T-helper 1 cell (primary cell): ENCODE measurements at places on chromosomes 5 and 9.

DNA sequence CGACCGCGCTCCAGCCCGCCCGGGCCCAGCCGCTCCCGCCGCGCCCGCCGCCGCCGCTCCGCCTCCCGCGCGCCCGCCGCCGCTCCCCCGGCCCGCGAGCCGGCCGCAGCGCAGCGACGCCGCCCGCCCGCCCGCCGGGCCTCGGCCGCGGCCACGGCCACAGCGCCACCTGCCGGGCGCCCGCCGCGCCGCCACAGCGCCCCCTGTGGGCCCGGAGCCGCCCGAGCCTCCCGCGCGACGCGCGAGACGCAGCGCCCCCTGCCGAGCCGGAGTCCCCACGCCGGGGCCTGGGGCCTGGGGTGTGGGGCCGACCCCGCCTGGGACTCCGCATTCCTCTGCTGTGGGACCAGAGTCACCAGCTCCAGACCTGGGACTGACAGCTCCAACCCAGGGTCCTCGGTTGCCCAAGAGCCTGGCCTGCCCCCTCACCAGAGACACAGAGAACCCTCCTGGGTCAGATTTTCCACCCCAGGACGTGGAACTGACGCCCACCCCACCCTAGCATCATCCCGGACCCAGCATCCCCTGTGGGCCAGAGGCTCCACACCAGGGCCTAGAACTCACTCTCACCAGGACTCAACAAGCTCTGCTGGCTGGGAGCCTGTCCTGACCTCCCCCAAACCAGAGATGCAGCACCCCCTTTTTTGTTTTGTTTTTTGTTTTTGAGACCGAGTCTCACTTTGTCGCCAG, at the start of gene RAPGEF1:
RAPGEF1 (minus strand) TSS at position 118 of the 690 bp plus-strand sequence. CDS start 246 bp downstream, outside the sequence.
- DNase-seq = peak; percentile 63

GRCh38 chr5:172473427-172473826, 19.1 kb upstream of the SH3PXD2B start:
- no peak for DNase-seq

DNA sequence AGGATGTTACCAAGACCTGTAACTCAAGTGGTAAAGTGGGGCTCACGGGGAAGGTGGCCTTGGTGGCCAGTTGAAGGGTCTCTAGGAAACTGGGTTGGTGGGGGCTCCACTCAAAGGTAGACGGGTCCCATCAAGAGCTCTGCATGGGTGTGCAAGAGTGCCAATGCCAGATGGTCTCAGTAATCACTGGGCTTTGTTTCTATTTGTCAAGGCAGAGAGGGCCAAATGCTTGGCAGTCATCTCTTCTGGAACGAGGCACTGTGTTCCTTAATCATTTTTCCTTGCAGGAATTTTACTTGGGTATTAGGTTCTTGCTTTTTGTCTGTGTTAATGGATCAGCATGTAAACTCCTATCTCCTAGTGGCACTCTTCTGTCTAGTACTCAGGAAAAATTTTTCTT, 220.8 kb downstream of the DIRAS2 start:
- DNase-seq = no peak

GRCh38 chr5:64625678-64626077, 64.6 kb upstream of the SHISAL2B start:
- DNase-seq = no peak

DNA sequence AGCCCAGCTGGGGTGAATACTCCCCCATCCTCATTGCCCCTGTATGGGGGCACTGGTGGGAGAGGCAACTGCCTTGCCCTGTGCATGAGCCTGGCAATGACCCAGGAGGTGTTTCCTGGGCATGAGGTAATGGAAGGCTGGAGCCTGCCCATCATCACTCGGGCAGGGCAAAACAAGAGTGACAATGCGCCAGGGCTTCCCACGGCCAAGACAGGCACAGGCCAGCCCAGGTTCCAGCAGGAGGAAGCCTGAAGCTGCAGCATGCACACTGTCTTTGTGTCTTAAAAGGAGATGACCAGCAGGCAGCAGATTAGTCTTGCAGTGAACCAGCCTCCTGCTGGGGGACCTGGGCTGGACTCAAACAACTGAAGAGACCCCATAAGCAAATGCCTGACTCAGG, 92.2 kb upstream of the SMIM23 start:
- no peak for DNase-seq

- no peak for DNase-seq
Measured at GRCh38 chr5:170403675-170404074, 14.5 kb upstream of the KCNMB1 start.

DNA sequence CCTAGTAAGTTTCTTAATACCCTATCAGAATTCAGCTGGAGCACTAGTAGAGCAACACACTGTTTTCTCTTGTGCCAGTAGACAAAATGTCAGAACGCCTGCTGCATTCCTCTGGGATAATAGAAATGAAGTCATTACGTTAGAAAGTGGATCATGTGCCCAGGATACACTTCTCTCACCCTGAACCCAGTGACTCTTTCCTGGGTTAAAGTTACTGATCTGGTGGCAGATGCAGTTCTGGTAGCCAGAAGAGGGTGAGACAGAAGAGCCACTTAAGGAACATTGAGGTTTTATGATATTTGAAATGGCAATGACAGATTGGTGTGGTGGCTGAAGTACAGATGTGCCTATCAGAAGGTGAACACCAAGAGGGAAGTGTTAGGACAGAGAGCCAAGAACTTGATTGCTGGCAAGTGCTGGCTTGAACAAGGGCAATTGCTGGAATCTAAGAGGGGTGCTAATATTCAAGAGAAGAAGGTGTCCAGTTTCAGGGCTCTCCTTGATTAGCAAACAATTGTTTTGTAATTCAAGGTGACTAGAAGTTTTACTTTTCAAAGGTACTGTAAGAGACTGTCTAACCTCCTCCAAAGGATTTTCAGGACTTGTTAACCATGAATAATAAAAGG, 93.7 kb upstream of the ERBIN start:
- DNase-seq = no peak

GRCh38 chr5:156339139-156339841, 12.3 kb downstream of the SGCD start:
- no peak for DNase-seq

DNA sequence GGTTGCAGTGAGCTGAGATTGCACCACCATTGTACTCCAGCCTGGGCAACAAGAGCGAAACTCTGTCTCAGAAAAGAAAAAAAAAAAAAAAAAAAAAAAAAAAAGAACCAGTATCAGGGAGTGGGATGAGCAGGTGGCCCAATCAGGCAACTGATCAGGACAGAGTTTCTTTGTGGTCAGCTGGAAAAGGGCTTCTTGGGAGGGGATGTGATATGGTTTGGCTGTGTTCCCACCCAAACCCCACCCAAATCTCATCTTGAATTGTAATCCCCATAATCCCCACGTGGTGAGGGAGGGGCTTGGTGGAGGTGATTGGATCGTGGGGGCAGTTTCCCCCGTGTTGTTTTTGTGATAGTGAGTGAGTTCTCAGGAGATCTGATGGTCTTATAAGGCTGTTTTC, 4.7 kb upstream of the GCNT1 start:
- no peak for DNase-seq

DNA sequence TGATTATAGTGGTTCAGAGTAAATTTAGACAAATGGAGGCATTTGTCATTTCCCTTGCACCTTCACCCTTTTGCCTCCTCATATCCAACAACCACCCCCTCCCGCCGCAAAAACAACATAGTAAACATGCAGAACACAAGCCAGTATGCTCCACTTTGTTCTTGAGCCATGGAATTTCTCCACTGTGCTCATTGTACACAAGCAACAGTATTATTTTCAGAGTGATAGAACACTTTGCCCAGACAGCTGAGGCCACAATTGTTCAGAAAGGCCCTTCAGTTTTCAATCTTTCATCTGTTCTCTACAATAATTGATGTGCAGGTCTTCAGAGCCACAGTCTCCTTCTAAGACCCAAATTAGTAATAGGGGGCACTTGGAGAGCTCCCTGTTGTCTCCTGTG, 272.8 kb upstream of the SLC30A5 start:
- no peak for DNase-seq

DNA sequence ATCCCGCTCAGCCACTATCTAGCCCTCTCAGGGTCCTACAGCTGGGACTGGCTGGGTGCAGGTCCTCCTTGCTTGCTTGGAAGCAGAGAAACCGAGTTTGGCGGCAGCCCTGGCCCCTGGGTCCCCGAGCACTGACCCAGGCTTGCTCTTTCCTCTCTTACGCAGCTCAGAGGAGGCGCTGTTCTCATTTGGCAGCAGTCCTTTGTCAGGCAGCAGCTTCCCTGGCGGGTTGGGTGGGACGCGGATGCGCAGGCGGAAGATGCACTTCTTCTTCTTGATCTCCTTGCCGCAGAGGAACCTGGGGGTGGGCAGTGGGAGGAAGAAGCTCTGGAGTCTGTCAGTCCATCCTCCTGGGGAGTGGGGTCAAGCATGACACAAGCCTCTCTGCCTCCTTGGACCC, 14.5 kb downstream of the PHF19 start:
- no peak for DNase-seq

DNA sequence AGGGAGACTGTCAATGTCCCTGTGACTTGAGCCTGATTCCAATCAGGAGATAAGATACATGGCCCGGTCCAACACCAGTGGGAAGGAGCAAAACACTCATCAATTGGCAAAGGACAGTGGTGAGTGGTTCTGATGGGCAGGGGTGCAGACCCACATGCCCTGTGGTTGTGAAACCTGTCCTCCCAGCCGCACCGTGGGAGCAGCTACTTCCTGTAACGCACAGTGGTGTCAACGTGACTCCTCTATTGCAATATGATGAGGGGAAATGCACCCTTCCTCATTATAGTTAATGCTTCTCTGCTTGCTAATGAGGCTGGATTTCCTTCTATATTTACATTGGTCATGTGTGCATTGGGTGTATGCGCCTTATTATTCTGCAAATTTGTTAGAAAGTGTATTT, 223.0 kb downstream of the IRX1 start:
- DNase-seq = no peak

DNA sequence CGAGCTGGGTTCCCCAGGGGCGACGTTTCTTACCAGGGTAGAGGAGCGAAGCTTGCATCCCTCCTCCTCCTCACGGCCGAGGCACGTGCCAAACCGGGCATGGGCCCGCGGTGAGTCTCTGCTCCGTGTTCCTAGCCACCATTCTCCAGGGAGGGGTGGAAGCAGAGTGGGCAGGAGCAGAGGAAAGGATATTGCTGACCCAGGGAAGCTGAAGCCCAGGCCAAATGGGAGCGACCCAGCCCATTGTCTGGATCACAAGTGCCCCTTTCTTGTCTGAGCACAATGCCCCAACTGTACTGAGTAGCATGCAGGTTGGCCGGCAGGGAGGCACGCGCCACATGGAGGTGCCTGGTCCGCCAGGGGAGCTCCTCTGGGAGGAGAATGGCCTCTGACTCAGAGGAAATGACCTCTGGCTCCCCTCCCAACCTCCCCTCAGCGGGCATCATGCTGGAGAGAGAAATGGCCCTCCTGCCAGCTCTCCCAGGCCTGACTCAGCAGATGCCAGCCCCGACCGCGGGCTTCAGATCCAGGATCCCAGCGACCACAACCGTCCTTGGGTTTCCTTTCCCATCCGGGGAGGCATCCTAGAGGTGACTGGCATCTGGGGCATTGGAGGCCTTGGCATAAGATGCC, 1.1 kb downstream of the PRR7 start:
- DNase-seq = no peak

DNA sequence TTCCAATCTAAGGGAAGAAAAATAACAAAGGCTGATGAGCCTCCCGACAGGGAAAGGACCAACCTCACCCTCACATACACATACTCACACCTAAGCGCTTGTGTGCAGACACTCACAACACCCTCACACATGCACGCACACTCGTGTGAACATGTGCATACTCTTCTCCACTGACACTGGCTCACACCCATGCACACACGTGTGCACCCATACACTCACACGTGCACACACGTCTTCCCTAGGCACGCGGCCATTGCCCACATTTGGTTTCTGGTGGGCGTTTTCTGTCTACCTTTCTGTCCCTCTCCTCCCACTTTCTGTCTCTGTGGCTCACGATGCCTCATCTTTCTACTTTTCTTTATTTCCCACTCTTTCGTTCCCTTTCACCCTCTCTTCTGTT, 169.7 kb upstream of the MVB12B start:
- no peak for DNase-seq

DNA sequence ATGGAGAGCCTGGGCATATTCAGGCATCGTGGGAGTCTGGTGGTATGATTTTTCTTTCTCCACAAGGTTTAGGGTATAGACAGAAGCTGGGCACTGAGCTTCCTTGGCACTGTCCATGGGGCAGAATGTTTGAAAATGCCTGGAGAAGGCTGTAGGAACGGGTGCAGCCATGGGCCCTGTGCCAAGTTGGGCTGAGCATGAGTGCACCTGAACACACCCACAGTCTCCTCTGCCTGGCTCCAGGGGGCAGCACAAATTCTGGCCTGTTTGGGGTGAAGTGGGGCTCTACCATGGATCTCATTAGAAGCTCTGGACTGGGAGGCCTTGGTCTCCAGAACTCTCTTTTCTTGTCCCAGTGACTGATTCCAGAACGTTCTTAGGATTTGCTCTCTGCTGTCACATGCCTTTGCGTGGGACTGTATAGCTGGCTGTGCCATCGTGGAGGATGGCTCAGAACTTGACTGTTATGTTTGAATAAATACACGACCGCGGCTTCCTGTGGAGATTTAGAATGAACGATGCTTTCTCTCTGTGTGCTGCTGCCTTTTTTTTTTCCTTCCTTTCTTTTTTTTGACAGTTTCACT, 229.8 kb downstream of the FANCC start:
- DNase-seq = no peak

- no peak for DNase-seq
Measured at GRCh38 chr5:27821681-27822080, 783.3 kb upstream of the CDH9 start.

DNA sequence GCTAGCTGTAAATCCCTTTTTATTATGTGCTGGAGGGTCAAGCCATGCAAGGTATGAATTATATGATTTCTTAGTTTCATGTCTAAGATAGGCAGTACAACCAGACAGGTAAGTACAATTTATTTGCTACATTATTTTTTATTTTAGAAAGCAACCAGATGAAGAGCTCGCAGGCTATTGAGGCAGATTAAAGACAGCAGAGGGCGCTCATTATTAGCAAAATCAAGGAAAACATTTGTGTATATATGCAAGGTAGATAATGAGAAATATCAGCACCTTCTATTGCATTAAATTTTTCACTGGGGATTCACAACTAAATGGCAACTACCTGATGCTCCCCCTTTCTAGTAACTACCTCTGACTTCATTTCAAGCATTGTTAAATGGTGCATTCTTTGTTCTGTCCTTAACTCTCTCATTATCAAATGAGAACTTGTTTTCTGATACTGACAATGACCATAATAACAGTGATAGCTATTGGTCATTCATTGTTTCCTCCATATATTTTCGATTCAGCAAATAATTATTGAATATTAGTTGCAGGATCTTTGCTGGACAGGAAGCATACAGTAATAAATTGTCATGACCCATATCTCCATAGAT, 8.6 kb downstream of the SCGB3A2 start:
- no peak for DNase-seq

DNA sequence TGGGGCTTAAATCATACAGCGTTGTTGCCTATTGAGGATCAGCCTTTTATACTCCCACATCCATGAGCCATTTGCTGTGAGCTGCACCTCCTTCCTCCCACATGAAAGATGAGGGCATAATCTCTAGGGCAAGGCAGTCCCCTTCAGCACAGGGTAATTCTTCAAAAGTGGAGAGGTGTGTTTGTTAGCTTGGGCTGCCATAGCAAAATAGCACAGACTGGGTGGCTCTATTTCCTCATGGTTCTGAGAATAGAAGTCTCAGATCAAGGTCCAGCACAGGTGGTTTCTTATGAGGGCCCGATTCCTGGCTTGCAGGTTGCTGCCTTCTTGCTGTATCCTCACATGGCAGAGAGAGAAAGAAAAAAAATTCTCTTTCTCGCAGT, 121.8 kb upstream of the SLC12A2 start:
- DNase-seq = no peak

GRCh38 chr9:93667006-93667405, 90.6 kb downstream of the PHF2 start:
- no peak for DNase-seq

GRCh38 chr5:117504305-117504704, 929.7 kb upstream of the SEMA6A start:
- no peak for DNase-seq

GRCh38 chr9:89748021-89748670, 143.3 kb downstream of the GADD45G start:
- DNase-seq = no peak
